ENCODE measurements at places on chromosomes 13 and 19. TPM values are rescaled to one million over a fixed set of nuclear protein-coding genes. Genes with fewer than 3 reads are reported as not detected.

The RLN3 gene
- total RNA-seq: not detected

The TMEM86B gene
- 0.72 TPM for total RNA-seq

The APOC4 gene
- not detected for total RNA-seq

The CD22 gene
- not detected for total RNA-seq

The LENG9 gene
- total RNA-seq: 9.8 TPM

The LHB gene
- total RNA-seq: 0.19 TPM

The C19orf38 gene
- 0.28 TPM for total RNA-seq

The GFY gene
- total RNA-seq: not detected

The OR7D2 gene
- not detected for total RNA-seq

The ZNF836 gene
- total RNA-seq: 7.8 TPM

The SIGLECL1 gene
- total RNA-seq: not detected

The CLEC4G gene
- total RNA-seq: not detected

Measured in endothelial cell of coronary artery (primary cell).